ENCODE measurements at places on chromosomes 16 and 17. TPM values are rescaled to one million over a fixed set of nuclear protein-coding genes. Genes with fewer than 3 reads are reported as not detected.

COPZ2 gene
- 36.0 TPM for polyA plus RNA-seq

TP53 gene
- 31.8 TPM for polyA plus RNA-seq

SCIMP gene
- polyA plus RNA-seq = 3.3 TPM

SLC6A2 gene
- polyA plus RNA-seq = 0.27 TPM

ALG1 gene
- 18.5 TPM for polyA plus RNA-seq

DNAAF1 gene
- 0.85 TPM for polyA plus RNA-seq

All from urinary bladder (tissue), 4 donors.